ENCODE measurements at places on chromosomes 4 and X. TPM values are rescaled to one million over a fixed set of nuclear protein-coding genes. Genes with fewer than 3 reads are reported as not detected.

Gene GLRA3
- polyA plus RNA-seq = not detected

Gene ZNF157
- polyA plus RNA-seq = 0.07 TPM

GRCh38 chr4:113636877-113637276 is 124.7 kb downstream of the CAMK2D start:
- peak; percentile 20 for DNase-seq

- peak; percentile 11 for DNase-seq
Measured at GRCh38 chr4:72375073-72375736, 193.8 kb downstream of the ADAMTS3 start.

DNA sequence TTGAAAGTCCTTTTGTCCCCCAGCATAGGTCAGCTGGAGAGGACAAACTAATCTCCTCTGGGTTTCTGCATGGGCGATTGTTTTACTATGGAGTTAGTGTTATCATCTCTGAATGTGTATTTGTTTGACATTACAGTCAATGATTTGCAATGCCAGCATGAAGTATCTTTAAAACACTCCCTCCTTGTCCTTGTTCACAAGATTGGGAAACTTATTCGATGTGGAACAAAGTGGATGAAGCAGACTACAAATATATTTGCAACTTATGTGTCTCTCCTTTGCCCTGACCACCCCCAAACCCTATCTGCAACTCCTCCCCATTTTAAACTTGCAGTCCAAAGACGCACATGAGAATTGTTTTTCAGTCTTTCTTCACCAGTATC is 1.5 kb upstream of the PITX2 start:
- DNase-seq = no peak

Gene ZNF141
- 4.3 TPM for polyA plus RNA-seq

GRCh38 chr4:3037957-3038461 is 36.3 kb downstream of the HTT-AS start:
- DNase-seq = no peak

DNA sequence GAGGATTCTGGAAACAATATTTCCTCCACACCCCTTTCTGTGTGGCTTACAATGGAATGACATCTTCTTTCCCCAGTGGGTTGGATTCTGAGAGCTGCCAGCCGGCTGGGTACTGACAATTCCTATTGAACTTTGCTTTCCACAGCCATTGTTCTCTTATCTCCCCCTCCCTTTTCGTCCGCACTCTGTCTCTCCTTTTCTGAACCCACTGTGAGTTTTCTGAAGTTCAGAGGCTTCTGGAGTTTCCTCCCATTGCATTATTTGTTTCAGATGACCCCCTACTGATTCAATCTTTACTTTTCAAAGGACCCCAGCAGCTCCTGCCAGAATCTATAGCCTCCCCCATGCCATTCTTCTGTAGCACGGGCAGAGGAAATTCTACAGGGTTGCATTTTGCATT is 10.4 kb downstream of the SMPX start:
- DNase-seq = no peak

Gene ABCG2
- 1.2 TPM for polyA plus RNA-seq

DNA sequence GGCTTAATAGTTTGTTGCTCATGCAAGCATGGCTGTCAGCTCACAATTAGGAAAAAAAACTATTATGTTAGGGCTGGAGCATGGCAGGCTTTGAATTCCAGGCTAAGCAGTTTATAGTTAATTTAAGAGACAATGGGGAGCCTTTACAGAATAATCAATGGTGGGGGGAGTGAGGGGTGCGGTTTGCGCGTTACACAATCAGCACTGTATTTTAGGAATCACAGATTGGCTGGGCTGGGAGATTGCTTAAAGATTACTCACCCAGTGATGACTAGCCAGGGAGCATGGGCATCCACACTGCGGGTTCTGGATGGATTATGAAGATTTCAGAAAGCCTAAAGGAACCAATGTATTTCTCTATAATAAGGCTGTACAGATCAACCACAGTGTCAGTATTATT is 186.6 kb downstream of the SOX3 start:
- no peak for DNase-seq

DNA sequence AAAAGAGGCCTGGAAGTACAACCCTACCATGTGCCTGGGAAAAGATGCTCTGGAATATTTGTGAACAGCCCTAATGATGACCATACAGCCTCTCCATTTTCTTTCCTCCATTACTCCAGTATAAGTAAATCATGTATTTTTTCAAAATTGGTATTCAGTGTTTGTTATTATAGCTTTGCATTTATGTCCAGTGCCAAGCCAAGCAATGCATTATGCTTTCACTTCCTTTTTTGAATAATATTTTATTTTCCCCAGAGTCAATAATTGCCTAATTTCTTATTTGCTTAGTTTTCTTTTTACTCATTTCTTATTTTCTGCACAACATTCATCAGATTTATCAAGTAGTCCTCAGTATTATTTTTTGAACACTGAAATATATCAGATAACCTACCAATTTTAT is 49.3 kb upstream of the EOLA2 start:
- no peak for DNase-seq

Gene SHROOM3
- polyA plus RNA-seq = 9.5 TPM

DNA sequence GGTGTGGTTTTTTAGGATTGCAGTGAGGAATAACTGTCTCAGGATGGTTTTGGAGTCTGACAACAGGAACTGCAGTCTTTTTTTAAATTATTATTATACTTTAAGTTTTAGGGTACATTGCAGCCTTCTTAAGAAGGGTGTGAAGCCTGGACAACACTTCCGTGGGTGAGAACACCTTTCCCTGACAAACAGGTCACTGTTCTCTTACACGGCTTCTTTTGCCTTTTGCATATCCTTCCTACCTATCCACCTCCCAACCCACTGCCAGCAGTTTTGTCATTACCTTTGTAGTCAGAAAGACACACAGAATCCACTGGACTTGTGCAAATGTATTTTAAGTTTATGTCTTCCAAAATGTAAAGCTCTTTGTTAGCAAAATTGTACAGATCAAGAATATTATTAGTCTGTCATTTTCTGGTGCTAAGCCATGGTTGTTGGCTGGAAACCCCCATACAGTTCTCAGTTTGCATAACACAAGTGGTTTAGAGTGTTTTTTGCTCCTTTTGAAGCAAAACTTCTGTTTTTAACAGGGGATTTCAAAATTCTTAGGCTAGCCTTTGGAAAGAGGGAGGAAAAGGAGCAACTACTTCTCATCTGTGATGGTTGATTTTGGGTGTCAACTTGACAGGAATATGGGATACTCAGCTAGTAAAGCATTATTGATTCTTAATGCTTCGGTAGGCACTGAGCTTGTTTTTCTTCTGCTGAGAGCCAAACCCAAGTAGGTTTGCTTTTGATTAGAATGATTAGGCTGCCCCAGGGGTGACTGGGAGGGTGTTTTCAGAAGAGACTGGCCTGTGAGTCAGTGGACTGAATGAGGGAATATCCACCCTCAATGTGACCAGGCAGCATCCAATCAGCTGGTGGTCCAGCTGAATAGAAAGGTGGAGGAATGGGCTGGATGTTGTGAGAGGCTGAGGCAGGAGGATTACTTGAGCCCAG is 29.4 kb upstream of the KLHL2 start:
- DNase-seq = no peak

DNA sequence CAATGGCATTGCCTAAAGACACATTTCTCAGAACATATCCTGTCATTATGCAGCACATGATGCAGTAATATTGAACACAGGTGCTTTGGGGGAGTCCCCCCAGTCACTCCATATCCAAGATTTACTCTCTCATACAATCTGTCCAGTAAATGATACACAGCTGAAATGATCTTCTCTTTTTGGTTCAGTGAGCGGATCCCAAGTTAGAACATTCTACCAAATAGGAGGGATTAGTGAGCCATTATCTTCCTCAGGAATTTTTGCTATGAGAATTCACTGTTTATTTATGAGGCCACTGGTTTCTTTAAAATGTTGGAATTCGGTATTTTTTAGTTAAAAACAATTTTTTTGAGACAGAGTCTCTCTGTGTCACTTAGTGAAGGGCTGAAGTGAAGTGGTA is 96.5 kb downstream of the TRAPPC11 start:
- no peak for DNase-seq

Gene ARHGAP36
- polyA plus RNA-seq = not detected

Gene MAMLD1
- polyA plus RNA-seq = 5.3 TPM

Gene PDLIM3
- polyA plus RNA-seq = 15.4 TPM

Data from AG04450 (cell line).